MG63 (cell line): ENCODE measurements at places on chromosomes 3 and 15.

- no peak for DNase-seq
Measured at GRCh38 chr15:74334127-74334526, 33.3 kb downstream of the CYP11A1 start.

DNA sequence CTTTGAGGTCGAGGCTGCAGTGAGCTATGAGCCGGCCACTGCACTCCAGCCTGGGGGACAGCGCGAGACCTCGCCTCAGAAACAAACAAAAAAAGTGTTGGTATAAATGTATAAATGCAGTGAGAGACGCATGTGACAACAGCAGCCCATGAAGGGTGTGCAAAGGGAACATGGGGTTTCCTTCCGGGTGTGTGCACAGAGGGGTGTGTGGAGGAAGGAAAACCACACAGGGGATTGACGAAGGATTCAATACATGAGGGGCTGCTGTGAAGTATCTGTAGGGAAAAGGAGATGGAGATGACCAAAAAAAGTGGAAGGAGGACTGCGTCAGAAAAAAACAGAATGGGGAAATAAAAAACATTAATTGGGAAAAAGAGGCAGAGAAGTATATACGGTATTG, 1.1 kb downstream of the MTFMT start:
- no peak for DNase-seq

- DNase-seq: no peak
Measured at GRCh38 chr3:120018299-120018698, 75.9 kb downstream of the GSK3B start.

DNA sequence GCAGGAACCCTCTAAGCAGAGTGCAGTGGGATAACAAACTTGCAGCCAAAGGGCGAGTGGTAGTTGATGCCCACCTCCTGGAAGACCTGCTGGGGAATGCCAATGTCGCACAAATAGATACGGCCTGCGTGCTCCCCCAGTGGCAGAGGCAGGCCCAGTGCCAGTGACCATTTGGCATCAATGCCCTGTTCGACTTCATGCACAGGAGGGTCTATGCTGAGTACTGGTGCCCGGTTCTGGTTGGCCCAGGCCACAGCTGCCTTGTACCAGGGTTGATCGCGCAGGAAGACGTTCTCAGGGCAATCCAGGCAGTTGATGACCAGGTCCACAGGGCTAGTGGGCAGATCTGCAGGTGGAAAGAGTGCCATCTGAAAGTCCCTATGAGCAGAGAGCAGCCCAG, 17.0 kb downstream of the CLK3 start:
- DNase-seq: no peak

GRCh38 chr3:65963787-65964677, 74.7 kb downstream of the MAGI1 start:
- peak; percentile 39 for DNase-seq

- no peak for DNase-seq
Measured at GRCh38 chr15:82549199-82549665, 9.0 kb upstream of the RPS17 start.

GRCh38 chr3:14988988-14989394, 41.6 kb downstream of the NR2C2 start:
- no peak for DNase-seq

DNA sequence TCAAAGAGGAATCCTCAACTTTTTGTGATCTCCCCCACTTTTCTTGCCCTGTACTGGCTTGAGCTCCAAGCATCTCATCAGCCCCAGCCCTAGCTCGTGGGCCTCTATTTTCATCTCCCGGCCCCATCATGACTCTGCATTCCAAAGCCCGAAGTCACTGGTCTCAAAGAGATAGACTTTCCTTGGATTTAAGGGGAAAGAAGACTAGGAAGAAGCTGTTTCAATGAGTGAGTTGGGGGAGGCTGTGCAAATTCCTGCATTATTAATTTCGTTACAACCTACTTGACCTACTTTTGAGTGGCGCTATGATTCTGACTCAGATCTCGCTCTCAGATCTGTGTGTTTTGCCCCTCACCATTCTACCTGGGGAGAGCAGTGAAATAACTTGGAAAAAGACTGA, 266.6 kb upstream of the TBL1XR1 start:
- DNase-seq: peak; percentile 51

DNA sequence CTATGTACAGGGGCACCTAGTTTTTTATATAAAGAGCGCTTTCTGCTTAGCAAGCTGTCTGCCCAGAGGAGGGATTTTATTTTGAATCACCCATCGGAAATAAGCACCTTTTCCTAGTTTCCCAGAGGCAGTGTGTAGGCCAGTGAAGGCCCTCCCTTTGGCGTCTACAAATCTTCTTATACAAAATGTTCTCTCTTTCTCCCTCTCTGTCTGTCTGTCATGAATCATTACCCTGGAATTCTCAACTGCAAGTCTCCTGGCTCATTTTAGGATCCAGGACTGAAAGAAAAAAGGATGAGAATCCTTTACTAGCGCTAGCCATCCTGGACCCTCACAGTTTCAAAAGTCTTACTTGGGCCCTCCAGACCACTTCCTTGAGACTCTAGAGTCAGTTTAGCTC, 728.1 kb downstream of the OTOL1 start:
- DNase-seq: no peak

DNA sequence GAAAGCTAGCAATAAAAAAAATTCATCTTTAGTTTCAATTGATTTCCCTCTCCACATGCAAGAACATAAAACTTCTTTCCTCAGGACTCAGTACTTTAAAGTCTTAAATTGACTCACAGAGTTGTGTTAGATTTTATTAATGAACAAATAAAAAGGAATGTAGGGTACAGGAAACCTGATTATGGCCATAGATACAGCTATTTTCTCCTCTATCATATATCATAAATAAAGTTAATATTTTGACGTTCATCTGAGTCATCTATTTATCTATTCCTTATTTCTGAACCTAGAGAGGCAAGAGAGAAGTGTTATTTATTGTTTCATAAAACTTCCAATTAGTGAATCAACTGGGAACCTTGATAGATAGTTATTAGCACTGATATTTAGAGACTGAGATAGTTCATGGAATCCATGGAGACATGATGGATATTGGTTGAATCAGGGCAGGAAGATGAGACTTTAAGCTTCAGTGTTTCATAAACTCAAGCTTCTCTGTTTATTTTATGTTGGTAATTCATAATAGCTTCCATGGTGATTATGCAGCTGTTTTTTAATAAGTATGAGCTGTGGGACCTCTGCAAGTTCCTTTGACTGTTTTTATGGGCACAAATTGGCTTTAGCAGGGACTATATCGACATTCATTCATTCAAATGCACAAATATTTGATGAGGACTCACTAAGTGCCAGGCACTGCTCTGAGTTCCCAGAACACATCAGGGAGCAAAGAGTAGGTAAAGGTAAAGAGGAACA, 143.5 kb upstream of the TGFBR2 start:
- DNase-seq: no peak

DNA sequence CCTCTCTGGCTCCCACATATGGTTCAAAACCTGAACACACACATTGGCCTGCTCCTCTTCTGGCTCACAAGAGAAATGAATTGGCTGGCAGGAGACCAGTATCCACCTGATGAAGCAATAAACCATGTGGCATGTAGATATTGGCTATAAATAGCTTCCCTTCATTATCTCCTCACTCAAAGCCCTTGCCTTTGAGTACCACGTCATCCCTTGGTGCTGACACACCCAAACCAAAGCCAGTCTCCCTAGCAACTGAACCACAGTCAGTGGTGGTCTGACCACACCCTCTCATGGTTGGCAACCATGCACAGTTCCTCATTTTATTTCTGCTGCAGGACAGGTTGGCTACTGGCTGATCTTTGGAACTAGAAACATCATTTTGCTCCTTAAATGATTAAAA, 98.8 kb downstream of the ZNF621 start:
- DNase-seq: no peak

GRCh38 chr15:47577461-47577860, 139.8 kb upstream of the SEMA6D start:
- DNase-seq: no peak

DNA sequence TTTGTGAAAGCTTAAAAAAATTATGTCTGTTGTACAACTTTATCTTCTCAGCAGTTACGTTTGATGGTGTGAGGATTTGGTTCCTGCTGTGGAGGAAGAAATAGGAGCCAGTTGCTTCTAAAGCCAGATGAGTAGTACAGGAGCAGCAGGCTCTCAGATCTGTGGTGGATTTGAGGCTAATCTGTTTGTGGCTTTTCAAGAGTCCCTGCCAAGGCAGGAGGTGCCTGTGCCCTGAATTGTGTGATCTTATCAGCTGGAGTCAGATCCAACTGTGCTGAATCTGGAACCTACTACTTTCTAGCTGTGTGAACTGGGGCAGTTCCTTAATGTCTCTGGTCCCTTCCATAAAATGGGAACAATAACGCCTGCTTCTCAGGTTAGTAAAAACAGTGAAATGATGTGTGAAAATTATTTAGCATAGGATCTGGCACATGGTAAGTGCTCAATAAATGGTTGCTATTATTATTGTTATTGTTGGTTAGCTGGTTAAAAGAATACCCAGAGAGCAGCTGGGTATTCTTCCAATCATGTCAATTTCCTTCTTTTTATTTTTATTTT, 7.7 kb downstream of the CLDN11 start:
- DNase-seq: no peak

- DNase-seq: no peak
Measured at GRCh38 chr15:64344651-64345294, 11.2 kb downstream of the CSNK1G1 start.

DNA sequence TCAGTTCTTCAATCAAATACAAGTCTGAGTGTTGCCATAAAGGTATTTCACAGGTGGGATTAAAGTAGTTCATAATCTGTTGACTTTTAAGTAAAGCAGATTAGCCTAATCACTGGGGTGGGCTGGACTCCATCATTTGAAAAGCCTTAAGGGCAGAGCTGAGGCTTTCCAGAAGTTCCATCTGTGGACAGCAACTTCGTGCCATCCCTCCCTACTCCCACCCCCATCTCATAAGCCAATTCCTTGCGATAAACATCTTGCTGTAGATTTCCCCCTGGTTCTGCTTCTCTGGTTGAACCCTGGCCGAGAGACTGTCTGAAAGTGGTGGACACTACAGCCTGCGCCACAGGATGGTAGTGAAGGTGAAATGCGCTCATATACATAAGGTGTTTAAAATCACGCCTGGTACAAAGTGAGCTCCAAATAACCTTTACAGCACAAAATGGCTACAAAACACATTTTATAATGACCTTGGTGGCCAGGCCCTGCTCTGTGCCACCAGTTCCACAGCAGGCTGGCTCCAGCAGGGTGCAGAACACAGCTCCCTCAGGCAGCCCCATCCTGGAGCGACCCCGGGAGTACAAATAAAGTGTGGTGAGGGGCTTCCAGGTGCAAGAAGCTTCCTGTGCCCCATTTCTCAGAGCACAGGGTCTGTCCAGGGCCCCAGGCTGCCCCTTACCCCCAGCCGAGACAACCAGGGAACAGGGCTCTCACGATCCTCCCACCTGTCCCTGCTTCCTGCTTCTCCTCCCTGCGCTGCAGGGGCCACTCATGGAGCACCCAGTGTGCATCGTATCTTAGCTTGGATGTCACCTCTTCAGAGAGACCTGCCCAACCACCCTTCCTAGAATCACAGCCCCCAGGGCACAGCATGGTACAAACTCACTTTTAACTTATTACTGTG, 25.8 kb upstream of the GATA2 start:
- DNase-seq: no peak

GRCh38 chr3:160929595-160929994, 173.6 kb downstream of the PPM1L start:
- DNase-seq: peak; percentile 9

DNA sequence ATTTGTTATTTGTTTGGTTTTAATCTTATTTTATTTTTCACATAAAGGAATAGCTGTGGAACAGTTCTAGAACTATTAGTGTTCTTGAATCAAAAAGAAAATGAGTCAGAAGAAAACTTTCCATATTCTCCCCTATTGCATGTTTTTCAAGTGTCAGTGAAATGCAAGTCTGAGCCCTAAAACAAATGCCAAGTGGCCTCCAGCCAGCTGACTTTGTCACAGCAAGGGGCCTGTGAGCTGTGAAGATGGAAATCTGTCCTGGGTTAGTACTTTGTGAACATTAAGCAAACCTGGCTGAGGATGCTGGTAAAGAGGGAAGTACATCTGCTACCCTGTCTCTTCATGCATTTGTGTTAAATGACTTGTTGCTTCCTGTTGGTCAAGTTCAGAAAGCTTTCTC, 14.2 kb downstream of the LRRC49 start:
- DNase-seq: peak; percentile 36

- no peak for DNase-seq
Measured at GRCh38 chr3:129276385-129276784, 2.3 kb upstream of the HMCES start.

DNA sequence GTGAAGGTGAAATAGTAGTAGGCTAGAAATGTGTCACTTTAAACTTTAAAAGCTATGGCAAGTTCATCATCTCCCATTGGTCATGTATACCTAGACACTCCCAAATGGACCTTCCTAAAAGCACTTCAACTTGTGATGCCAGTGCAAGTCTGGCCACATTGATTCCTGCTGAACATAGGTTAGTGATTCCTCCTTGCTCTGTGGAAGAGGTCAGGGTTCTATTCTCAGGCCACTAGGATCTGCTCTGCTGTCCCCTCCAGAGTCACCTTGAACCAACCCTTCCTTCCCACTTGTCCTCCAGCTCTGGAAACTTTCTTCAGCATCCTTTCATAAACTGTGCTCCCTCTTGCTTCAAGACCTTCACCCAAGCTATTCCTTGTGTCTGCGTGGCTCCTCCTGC, 301.7 kb downstream of the RPLP1 start:
- DNase-seq: no peak

GRCh38 chr3:157491136-157491535, 12.1 kb downstream of the VEPH1 start:
- no peak for DNase-seq

- no peak for DNase-seq
Measured at GRCh38 chr3:96869316-96869715, 54.9 kb downstream of the EPHA6 start.

- peak; percentile 20 for DNase-seq
Measured at GRCh38 chr15:65824941-65825544, 33.0 kb upstream of the DENND4A start.

GRCh38 chr3:107854733-107855132, 236.1 kb downstream of the CD47 start:
- no peak for DNase-seq

DNA sequence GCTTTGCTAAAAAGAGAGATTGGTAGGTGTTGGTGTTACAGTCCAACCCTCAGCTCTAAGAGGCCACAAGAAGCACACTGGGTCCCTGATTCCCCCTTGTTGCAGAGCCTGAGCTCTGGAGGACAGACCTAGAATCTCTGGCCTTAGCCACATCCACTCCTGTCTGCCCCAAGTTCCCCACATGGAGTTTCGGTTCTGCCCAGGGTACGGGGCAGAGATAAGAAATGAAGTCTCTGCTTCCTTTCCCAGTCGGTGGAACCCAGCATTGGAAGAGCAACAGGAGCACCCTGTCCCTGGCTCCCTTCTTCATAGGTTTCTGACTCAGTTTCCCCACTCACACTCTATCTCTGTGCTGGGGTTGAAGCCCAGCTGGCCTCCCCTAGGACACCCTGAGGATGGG, 13.2 kb downstream of the PRR23E start:
- DNase-seq: no peak

GRCh38 chr3:99191186-99191585, 289.7 kb upstream of the DCBLD2 start:
- no peak for DNase-seq

- peak; percentile 11 for DNase-seq
Measured at GRCh38 chr15:42772144-42772543, 35.2 kb upstream of the CDAN1 start.
